A549 treated with AZD2906 at 1 μM for 4 hours (cell line): ENCODE measurements at places on chromosomes 11 and 22. TPM values are rescaled to one million over a fixed set of nuclear protein-coding genes. Genes with fewer than 3 reads are reported as not detected.

Gene BMAL1
- total RNA-seq = 5.6 to 7.6 TPM (median 6.6 TPM) in 5 replicates

Gene PKNOX2
- total RNA-seq = 0.02 TPM in 1 of 5 replicates, not detected in the others

Gene DNAJB7
- not detected in 5 replicates for total RNA-seq

Gene OTOG
- not detected in 5 replicates for total RNA-seq

Gene GAL3ST1
- 7.8 to 12.2 TPM (median 10.9 TPM) in 5 replicates for total RNA-seq
